ENCODE measurements at places on chromosomes 5 and 9.

- no peak for DNase-seq
These were observed 1.7 kb downstream of the TUT7 start for GRCh38 chr9:86352440-86353077.

- no peak for DNase-seq
These were observed 870.7 kb upstream of the CDH10 start for GRCh38 chr5:25515525-25515924.

- no peak for DNase-seq
These were observed 816 bp downstream of the RBM18 start for GRCh38 chr9:122263699-122264349.

DNA sequence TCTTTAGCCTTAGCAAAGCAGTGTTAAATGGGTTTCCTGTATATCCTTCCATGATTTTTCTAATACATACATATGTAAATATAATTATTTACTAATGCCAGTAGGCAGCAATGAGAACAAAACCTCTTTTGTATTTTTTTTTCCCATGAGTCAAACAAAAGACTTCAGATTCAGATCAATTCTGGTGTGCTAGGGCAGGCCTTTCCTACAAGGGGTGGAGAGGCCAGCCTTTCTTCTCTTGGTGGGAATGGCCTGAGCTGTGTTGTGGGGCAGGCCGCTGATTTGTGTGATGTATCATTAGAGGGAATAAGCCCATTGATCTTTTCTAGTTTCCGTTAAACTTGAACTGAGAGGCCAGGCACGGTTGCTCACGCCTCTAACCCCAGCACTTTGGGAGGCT lies 115.5 kb upstream of the DMRT1 start:
- no peak for DNase-seq

- peak; percentile 22 for DNase-seq
These were observed 587.7 kb upstream of the GRAMD2B start for GRCh38 chr5:125835293-125836172.

DNA sequence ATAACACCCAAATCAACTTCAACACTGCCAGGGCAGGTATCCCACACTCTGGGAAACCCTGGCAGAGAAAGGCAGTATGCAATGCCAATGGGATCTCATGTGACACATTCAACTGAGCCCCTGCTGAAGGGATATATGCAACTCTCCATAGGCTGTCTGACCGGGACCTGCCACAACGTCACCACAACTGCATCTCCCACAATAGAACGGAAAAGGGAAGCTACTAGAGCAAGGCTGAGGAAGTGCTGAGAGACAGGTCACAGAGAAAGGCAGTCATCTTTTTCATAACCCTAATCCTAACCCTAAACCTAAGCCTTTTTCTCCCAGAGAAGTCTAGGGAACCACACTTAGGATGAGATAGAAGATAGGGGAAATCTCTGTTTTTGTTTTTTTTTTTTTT lies 345.9 kb upstream of the CD180 start:
- no peak for DNase-seq

- DNase-seq: no peak
These were observed 14.6 kb downstream of the GOLPH3 start for GRCh38 chr5:32159328-32160072.

DNA sequence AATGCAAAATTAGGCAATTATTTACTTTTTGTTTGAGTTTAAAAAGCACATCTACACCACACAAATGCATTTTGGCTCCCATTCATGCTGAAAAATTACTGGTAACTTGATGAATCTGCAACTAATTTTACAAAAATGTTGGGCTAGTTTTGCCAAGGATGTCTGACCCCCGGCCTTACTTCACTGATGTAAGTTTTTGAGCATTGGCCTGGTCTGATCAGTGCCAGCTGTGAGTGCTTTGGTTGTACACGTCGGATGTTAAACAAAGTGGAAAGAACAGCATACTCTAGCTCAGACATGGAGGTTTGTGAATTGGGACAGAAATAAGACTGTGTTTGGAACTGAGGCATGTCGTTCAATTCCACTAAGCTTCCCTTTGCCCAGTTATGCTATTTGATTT lies 1044.2 kb downstream of the TLE4 start:
- no peak for DNase-seq

- no peak for DNase-seq
These were observed 353.1 kb downstream of the TLE4 start for GRCh38 chr9:79924836-79925235.

GRCh38 chr5:168353216-168353957 lies 61.9 kb downstream of the WWC1 start:
- no peak for DNase-seq

GRCh38 chr5:39113354-39113953 lies 39.3 kb upstream of the RICTOR start:
- DNase-seq: no peak

DNA sequence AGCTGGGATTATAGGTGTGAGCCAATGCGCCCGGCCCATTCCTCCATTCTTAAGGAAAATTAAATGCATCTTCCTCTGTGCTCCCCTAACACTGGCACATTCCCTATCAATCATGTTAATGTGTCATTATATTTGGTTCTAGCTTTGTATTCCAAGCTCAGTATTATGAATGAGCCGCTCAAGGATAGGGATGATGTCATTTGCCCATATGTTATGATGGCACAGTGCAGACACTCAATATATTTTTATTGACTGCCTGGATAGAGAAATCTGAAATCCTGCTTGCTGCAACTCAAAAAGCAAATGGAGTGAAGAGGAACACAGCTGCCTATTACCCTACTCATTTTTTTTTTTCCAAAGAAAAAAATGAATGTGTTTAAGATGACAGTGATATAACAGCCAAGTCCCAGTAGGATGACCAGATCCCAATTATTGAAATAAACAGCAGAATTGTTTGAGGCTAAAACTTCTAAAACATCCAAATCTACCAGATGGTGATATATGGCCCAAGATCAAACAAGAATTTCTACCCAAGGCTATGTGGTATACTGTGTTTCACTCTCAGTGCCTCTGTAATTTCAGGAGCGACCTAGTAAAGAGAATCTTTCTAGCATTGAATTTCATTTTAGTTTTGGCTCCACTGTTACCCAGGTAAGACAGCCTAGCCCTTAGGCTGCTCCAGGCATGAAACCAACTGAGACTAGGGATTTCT lies 16.3 kb downstream of the SUSD1 start:
- no peak for DNase-seq
